ENCODE measurements at places on chromosomes 5 and 9.

DNA sequence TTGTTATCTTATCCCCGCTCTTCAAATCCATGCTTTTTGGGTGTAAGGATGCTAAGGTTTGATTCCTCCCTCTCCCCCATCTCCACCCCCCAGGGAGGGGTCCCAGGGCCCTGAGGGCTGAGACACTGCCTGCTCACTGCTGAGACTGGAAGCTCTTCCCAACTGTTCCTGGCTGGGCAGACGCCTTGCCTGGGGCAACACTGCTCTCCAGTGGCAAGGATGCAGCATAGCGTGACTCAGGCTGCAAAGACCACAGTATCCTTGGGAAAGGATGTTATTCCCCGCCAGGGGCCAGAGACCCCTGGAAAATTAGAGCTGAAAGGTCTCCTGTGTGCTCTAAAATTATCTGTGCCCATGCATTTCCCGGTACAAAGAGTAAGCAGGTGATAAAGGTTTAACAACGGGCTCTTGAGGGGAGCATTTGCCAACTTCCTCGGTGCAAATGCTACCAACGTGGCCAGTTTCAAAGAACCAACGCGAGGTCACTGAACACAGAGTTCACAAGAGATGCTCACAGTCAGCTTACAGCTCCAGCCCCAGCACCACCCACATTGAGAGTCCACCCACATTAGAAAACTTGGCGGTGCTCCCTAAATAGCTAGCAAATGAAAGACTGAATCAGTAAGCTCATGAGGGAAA, 271.9 kb downstream of the NSG2 start:
- DNase-seq, result no peak

DNA sequence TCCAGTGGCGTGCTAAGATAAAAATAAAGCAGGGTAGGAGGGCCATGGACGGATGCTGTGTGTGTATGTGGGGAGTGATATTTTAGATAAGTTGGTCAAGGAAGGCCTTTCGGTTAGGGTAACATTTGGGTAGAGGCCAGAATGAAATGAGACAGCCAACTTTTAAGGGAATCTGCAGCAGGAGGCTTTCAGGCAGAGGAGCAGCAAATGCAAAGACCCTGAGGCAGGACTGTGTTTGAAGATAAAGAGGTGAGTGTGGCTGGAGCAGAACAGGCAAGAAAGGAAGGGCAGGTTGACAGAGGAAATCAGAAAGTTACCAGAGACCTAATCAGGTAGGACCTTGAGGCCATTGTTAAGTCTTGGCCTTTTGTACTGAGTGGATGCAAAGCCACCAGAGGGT, 106.2 kb downstream of the MAST4 start:
- DNase-seq, result no peak

DNA sequence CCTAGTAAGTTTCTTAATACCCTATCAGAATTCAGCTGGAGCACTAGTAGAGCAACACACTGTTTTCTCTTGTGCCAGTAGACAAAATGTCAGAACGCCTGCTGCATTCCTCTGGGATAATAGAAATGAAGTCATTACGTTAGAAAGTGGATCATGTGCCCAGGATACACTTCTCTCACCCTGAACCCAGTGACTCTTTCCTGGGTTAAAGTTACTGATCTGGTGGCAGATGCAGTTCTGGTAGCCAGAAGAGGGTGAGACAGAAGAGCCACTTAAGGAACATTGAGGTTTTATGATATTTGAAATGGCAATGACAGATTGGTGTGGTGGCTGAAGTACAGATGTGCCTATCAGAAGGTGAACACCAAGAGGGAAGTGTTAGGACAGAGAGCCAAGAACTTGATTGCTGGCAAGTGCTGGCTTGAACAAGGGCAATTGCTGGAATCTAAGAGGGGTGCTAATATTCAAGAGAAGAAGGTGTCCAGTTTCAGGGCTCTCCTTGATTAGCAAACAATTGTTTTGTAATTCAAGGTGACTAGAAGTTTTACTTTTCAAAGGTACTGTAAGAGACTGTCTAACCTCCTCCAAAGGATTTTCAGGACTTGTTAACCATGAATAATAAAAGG, 93.7 kb upstream of the ERBIN start:
- no peak for DNase-seq

- DNase-seq, result no peak
These were observed 69.8 kb upstream of the DAB2 start for GRCh38 chr5:39494534-39494933.

- DNase-seq, result peak; percentile 53
These were observed 164.4 kb downstream of the DNAH5 start for GRCh38 chr5:13780081-13780480.

DNA sequence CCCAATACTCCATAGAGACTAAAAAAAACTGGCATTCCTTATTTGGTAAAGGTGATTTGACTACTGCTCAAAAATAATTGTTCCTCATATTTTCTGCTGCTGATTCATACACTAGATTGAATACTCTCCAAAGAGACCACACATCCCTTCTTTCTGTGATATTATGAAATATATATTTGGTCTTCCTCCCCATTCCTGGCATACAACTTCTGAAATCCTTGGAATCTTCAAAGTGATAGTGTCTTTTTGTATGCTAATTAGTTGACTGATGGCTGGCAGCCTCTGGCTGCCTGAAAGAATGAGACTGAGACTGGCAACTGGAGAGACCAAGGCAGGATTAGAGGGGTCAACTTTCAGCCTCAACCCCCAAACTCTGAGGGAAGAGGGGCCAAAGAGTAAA, 348.0 kb upstream of the RFX3 start:
- no peak for DNase-seq

DNA sequence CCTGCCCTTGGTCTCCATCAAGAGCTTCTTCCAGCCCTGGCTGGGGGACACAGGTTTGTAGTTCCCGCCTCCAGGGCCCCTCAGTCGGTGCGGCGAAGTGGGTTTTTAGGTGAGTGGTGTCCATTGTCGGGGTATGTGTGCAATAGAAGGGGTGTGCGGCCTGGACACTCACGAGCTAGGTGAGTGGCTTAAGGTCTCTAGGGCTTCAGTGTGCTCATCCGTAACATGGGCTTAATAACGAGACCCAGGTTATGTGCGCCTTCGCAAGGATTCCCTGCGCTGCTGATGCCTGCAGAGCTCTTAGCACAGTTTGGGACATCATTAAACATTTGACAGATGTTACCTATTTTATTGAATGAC, 656 bp downstream of the CEP78 start:
- no peak for DNase-seq

DNA sequence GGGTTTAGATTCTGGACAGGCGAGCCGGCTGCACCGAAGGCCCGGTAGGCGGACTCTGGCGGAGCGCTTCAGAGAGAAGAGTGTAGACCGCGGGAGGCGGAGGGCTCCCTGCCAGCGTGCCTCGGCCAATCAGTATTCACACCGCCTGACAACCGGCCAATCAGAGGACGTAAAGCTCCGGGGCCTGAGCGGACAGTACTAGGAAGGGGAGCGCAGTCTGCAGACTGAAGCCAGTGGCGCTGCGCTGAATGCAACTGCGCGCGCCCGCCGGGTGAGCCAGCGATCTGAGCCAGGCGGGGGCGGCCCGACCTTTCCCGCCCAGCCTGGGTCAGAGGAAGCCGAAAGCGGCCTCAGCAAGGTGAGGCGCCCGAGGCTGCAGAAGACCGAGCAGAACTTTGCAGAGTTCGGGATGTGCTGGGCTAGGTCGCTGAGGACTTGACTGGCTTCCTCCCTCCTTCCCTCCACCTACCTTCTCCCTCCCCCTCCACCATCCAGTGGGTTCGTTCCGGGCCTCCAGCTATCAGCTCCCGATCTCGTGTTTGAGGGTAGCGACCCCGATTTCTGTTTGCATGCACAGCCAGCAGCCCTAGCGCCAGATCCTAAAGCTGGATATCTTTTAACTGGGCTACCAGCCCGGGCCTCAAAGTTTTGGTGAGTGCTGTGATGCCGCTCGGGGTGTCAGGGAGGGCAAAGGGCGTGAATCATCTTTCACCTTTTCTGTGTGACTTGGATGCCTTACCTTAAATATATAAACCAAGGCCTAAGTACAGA, at the start of gene DMRT2:
Gene DMRT2 (plus strand): TSS at position 233 of the 771 bp plus-strand sequence. CDS start 1,257 bp downstream, outside the sequence.
- peak; percentile 48 for DNase-seq

- DNase-seq, result no peak
These were observed 524.3 kb downstream of the PSAT1 start for GRCh38 chr9:78821126-78821822.

- no peak for DNase-seq
These were observed 91.8 kb downstream of the GLIS3 start for GRCh38 chr9:4207881-4208615.

- no peak for DNase-seq
These were observed 17.6 kb upstream of the HEXB start for GRCh38 chr5:74667396-74667795.

- no peak for DNase-seq
These were observed 82.3 kb downstream of the MACIR start for GRCh38 chr5:103340717-103341388.

GRCh38 chr9:129275626-129276247, 97.7 kb upstream of the IER5L start:
- DNase-seq, result no peak

DNA sequence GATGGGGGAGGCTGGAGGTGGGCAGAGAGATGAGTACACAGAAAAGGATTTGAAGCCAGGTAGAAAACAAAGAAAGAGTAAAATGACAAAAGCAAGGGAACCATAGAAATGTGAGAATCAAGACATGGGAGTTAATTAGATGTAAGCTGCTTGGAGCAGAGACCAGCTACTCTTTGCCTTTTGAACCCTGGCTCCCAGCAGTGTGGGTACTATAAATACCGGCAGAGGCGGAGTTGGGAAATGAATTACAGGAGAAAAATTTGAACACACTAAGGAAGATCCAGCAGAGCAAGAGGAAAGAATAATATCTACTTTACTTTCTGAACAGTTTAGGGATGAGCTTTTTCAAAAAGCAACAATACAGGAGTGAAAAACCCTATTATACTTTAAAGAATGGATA, 36.5 kb downstream of the KIF24 start:
- no peak for DNase-seq

DNA sequence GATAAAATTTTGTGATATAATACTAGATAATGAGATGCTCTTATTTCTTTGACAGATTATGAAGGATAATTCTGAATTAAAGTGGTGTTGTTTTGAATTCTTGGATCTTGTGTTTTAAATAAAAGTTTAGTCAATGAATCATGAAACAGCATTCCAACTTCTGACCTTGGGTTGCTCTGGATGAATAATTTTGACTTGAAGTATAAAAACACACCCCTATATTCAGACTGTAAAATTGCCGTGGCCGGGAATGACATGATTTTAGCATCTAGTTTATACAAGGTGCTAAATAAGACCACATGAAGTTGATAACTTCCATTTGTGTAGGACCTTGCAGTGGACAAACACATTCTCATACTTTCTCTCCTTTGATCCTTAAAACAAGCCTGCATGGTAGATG, 67.2 kb upstream of the DAP start:
- DNase-seq, result no peak

DNA sequence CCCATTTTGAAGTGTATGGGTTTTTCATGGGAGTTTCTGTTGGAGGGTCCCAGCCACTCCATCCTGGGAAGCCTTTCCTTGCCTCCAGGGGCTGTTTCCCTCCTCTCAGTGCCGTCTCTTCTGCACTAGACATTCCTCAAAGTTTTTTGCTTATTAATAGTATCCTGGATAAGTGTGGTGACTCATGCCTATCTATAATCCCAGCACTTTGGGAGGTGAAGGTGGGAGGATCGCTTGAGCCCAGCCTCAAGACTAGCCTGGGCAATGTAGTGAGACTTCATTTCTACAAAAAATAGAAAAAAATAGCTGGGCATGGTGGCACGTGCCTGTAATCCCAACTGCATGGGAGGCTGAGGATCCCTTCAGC, 43.1 kb downstream of the RALGPS1 start:
- no peak for DNase-seq

DNA sequence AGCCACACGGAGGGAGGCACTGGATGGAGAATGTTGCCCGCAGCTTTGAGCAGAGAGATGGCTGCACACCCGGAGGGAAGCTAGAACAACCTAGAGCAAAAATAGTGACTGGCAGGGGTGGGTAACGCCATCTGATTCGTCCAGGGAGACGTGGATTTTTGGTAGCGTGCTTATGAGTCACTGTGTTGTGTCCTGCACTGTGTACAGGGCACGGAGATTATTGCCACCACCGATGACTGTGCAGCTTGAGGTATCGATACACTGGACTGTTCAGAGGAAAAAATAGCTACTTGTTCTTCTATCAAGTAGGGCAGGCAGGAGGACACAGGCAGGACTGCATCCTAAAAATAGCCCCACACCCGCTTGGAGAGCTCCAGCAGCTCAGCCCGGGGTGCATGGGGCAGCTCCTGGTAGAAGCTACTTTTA, 6.0 kb downstream of the UBE2QL1 start:
- no peak for DNase-seq

DNA sequence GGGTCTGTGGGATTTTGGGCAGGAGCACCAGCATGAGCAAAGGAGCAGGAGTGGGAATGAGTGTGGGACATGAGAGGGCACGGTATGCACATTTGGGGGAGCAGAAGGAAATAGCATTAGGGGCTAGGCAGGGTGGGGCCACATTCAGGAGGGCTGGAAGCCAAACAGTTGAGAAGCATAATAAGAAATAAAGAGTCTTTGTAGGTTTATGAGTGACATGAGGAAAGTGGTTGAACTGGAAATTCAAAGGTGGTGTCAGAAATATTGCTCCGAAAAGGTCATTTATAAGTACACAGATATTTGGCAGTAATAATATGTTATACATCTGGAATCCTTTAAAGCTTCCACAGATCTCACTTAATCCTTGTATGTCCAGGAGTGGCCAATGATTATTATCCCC, 26.4 kb downstream of the ARHGEF28 start:
- DNase-seq, result no peak

DNA sequence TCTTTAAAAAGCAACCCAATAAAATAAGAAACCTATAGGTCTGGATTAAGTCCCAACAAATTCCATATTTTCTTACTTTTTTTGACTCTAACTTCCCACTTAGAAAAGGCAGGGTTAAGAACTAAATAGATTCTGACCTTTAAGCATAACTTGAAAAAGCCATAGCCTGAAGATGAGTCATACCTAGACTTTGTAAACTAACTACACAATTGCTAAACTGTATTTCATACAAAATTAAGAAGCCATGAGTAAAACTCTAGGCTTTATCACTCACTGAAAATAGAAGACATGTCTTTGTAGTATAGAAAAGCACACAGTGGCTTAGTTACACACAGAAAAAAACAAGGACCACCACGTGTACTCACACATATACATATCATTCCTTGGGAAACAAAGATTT, 51.5 kb downstream of the MLLT3 start:
- DNase-seq, result no peak

GRCh38 chr5:38556088-38556598, 303 bp downstream of the LIFR start:
- no peak for DNase-seq

- no peak for DNase-seq
These were observed 73.0 kb downstream of the PTPDC1 start for GRCh38 chr9:94157050-94157801.

DNA sequence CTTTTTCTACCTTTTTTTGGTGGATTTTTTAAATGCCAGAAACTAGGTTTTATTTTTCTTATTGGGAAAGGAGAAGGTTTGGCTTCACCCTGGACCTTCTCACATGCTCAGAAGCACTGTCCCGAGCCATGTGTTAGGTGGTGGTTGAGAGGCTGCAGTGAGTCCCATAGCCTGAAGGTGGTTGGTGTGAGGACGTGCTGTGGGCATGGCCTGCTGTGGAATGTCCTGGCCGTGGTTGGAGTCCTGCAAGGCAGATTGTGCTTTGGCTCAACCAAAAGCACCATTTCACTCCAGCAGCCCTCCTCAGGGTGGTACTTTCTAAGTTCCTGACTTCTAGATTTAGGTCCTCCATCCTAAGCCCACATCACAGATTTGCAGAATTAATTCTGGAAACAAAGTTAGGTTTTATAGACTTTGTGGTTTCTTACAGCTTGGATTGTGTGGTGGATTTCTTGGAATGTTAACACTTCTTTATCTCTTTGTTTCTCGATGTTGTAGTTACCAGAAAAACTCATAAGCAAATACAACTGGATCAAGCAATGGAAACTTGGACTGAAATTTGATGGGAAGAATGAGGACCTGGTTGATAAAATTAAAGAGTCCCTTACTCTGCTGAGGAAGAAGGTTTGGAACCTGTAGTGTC, 22.6 kb downstream of the OTULIN start:
- peak; percentile 33 for DNase-seq
